Cerebellum (tissue), 4 donors: ENCODE measurements at places on chromosomes 2 and 18.

DNA sequence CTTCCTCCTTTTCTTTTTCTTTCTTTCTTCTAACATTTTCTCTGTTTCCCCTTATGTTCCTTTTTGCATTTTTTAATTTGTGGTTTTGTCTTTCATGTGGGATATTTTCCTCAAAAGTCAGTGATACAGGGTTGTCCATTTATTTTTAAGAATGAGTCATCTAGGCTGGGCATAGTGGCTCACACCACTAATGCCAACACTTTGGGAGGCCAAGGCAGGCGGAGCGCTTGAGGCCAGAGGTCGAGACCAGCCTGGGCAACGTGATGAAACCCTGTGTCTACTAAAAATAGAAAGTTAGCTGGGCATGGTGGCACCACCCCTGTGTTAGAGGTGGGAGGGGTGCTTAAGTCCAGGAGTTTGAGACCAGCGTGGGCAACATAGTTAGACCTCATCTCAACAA is 35.8 kb downstream of the KATNAL2 start:
- DNase-seq = no peak

DNA sequence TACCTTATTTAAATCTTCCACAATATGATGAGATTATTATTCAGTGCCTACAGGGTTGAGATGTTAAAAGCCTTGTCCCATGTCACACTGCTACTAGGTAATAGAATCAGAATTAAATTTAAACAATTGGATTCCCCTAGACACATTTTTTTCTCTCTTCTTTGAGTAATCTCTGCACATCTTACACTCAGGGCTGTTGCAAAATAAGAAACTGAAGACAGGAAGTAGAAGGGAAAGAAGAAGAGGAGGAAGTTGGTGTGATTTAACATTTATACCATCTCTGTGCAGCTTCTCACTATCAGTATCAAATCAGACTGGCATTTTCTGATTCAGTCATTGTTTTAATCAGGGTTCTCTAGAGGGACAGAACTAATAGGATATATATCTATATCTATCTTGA is 677.6 kb downstream of the IRS1 start:
- DNase-seq = no peak

GRCh38 chr2:147331790-147332419 is 512.9 kb upstream of the ACVR2A start:
- DNase-seq = no peak

- DNase-seq = no peak
Observed at GRCh38 chr2:219912491-219912921, 285.1 kb downstream of the SLC4A3 start.

- DNase-seq = no peak
Observed at GRCh38 chr18:77304268-77304667, 54.6 kb downstream of the GALR1 start.

DNA sequence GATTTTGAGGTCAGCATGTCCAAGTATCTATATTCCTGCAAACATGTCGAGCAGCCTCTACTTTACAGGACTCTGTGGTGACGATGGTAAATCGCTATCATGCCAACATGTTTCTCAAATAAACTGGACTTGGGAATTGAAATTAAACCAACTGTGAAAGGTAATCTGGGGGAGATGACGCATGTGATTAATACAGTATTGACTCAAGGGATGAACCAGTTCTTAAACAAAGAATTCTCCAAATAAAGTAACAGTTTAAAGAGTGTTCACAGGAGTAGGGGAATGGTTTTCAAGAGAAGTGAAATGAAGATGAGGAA is 54.3 kb downstream of the THUMPD2 start:
- DNase-seq = no peak

- no peak for DNase-seq
Observed at GRCh38 chr2:21291426-21291825, 167.7 kb downstream of the TDRD15 start.

- no peak for DNase-seq
Observed at GRCh38 chr2:49278141-49278540, 123.8 kb upstream of the FSHR start.

DNA sequence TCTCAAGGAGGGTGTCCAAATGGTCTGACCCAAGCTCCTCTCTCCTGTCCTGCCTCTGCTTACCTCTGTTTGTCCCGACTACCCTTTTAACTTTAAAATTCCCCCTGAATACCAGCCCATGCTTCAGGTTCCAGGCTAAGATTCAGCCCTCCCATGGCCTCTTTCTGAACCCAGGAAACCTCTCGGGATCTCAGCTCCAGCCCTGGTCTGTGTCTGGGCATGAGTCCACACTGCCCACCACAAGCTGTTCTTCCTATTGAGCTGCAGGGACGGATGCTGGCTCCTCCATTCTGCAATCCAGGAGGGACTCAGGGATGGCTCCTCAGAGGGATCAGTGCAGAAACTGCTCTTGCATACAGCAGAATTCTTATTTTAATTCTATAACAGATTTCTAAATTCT is 78.9 kb downstream of the MYT1L start:
- no peak for DNase-seq

- no peak for DNase-seq
Observed at GRCh38 chr2:106890606-106891005, 4.6 kb upstream of the ST6GAL2 start.

DNA sequence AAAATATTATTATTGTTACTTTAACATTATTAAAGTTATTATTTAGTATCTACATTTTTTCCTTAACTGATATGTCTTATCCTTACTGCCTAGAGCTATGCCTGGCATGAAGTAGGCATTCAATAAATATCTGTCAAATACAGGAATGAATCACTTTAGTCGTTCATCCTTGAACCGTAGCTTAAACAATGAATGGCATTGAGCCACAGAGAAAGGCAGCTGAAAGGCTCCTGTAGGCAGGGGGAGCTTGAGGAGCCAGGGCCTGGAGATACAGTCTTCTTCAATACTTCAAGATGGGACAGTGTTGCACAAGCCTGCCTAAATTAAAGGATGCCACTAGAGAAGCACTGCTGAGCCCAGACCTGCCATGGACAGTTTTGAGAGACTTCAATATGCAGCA is 22.5 kb downstream of the CYRIA start:
- DNase-seq = no peak
